SJSA1 (cell line): ENCODE measurements at places on chromosomes 4 and X. TPM values are rescaled to one million over a fixed set of nuclear protein-coding genes. Genes with fewer than 3 reads are reported as not detected.

- DNase-seq, result no peak
These were observed 78.7 kb downstream of the CNOT6L start for GRCh38 chr4:77740480-77740879.

DNA sequence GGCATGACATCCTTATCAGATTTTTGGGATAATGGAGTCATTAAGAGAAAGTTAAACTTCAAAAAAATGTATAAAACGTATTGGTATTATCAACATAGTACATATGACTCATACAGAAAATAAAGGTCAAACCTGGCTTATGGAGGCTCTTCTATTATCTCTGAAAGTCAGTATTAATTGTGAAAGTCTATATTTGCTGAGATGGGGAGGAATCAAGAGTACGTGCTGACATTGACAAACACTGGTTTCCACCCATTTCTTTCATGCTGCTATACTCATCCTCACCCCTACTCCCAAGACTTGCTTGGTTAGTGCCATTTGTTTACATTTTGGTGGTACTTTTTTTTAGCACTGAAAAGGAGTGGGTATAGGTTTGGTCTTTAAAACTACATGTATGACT is 30.8 kb upstream of the PLA2G12A start:
- no peak for DNase-seq

- no peak for DNase-seq
These were observed 31.0 kb downstream of the TMSB4X start for GRCh38 chrX:13005661-13006473.

- no peak for DNase-seq
These were observed 30.4 kb downstream of the DDX60L start for GRCh38 chr4:168449719-168450452.

TAF9B gene
- 31.4 and 53.8 TPM in 2 replicates for total RNA-seq
